ENCODE measurements at places on chromosomes 1 and 21.

GRCh38 chr1:7582460-7582972 lies 188.6 kb upstream of the VAMP3 start:
- DNase-seq: no peak

DNA sequence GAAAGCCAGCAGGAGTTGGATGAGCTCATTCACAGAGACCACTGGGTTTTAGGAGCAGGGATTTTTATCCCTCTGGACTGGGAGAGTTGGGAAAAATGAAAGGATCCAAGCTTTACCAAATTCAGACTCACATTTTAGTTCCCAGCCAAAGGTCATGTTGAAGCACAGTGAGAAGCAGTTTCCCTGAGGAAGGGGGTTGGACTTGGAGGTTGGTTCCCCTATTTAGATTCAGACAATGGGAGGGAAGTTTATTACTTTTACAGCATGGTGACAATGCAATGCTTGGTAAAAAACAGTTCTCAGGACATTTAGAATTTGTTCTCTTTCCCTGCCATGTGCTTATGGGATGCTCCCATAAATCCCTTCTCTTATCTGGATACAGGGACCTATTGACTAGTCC lies 57.3 kb upstream of the ZNF648 start:
- DNase-seq: no peak

- DNase-seq: no peak
Observed at GRCh38 chr1:43431676-43432075, 22.1 kb downstream of the HYI start.

GRCh38 chr21:31974454-31974985 lies 101.7 kb downstream of the HUNK start:
- DNase-seq: no peak

DNA sequence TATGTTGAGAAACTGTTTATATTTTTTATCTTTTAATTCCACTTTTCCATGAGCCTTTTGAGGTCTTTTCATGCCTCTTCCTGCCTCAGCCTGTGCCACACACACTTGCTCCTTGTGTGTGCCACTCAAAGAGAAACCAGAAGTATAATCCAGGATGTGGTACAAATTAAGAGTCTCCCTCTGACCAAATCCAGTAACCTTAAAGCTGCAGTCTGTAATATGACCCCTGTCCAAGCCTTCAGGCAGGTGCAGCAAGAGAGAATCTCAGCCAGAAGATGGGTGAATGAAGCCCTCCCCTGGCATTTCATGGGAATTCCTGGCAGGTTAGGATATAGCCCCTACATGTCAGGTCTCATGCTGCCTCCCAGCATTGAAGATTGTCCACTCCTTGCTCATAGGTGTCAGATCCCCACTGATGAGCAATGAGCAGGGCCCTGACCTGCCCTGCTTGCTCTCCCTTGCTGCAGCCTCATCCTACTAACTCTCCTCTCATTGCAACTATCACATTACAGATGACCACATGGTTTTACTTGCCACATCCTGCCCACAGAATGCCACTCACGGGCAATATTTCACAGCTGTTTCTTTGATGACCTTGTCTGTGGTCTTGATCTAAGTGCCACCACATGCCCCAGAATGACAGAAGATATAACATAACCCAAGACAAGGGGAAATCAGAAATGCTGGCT lies 169.3 kb downstream of the SEC16B start:
- no peak for DNase-seq

GRCh38 chr1:29620631-29621030 lies 384.3 kb downstream of the PTPRU start:
- no peak for DNase-seq

- DNase-seq: no peak
Observed at GRCh38 chr1:176177764-176178163, 29.3 kb downstream of the COP1 start.

DNA sequence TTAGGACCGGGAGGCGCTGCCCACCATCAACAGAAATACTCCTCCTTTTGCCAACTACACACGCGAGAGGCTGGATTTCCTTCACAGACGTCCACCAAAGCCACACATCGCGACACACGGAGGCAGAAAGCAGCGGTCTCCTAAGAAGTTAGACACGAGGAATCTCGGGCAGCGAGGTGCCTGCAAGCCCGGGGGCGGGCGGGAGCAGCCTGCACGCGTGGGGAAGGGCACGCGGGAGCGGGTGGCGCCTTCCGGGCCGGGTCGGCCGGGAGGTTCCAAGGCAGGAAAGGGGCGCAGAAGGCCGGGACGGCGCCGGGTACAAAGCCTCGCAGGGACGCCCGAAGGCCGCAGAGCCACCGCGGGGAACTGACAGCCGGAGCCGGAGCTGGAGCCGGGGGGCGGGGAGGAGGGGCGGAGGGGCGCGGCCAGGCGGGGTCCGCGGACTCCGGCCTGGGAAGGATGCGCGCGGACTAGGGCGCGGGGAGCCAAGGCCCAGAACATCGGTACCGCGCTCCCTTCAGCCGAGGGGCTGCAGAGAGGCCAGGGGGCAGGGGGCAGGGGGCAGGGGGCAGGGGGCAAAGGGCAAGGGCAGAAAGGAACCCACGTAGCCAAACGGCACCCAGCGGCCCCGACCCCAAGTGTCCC lies 722 bp downstream of the NPHP4 start:
- DNase-seq: no peak

DNA sequence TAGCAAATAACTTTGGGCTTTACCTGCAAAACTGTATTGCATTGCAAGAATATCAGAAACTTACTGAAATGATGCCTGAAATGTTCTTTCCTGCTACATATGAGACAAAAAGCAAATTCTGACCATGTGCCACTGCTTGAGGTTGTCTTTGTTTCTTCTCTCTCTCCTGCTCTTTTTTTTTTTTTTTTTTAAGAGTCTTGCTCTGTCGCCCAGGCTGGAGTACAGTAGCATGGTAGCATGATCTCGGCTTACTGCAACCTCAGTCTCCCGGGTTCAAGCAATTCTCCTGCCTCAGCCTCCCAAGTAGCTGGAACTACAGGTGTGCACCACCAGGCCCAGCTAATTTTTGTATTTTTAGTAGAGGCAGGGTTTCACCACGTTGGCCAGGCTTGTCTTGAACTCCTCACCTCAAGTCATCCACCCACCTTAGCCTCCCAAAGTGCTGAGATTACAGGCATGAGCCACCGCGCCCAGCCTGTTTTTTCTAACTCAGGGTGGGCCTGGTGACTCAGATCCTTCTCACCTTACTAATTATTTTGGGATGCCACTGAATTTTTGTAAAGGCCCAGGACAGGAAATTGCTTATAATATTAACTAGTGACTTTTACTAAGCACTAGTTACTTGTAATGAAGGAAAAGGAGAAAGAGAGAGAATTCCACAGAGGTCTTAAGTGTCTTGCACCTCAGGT lies 35.9 kb downstream of the DNASE2B start:
- DNase-seq: no peak

DNA sequence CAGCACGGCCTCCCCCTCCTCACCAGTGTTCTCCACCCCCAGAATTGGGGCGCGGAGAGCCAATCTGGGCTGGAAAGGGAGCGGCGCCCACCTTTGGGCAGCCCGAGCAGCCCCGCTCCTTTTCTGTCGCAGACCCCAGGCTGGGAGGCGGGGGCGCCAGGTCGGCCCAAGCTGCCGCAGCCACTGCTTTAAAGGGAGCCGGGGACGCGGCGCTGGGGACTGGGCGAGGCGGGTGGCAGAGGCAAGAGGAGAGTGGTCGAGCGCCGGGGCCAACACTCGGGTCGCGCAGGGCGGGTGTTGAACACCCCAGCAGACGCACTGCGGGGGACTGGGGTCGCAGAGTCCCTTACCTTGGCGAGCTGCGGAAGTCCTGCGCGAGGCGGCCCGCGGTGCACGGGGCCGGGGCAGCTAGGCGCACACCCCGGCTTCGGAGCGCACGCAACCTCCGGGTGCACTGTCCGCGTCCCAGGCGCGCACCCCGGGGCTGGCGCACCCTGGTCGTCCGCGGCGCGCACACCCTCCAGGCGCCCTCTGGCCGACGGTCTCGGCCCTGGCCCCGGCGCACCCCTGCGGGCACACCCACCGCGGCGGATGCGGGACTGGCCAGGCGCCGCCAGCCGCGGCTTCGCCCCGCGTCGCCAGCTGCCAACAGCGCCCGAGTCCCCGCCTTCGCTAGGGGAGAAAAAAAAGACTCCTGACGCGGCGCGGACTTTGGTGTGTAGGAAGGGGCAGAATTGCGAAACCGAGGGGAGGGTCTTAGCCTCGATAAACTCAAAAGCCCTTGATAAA lies at the start of gene KANK4:
TSS of gene KANK4 (minus strand) at position 679 of the 789 bp plus-strand sequence. CDS start 37,870 bp downstream, outside the sequence.
- no peak for DNase-seq

DNA sequence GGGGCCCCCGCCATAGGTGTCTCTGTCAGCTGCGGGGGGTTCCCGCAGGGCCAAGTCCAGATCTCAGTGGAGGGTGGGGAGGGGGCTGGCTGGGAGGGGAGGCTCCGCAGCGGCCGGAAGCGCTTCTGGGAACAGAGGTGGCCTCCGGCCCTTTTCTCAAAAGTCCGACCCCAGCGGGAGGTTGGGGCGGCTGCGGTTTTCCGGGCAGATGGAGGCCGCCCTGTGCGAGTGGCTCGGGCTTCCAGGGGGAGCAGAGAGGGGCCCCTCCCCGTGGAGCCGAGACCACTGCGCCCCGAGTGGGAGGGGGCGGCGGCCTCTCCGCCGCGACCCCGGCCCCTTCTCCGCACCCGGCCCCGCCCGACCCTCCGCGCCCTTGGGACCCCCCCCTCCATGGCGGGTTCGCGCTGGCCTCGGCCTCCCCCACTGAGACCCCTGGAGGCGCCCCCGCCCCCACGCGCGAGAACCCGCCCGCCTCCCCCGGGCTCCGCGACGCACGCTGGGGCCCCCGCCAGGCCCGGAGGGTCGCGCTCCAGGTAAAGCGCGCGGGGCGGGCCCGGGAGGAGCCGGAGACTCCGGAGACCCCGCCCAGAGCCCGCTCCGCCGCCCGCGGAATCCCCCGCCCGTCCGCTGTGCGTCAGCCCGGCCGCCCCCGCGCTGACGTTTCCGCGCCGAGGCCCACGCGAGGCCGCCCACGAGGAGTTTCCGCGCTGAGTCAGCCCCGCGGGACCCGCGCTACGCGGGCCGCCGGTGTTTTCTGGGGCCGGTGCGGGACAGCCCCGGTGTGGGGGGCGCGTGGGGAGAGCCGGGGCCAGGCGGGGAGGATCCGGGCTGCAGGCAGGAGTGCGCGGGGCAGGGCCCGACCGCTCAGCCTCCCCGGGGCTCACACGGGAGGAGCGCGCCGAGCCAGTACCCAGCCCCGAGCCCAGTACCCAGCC lies 5.2 kb downstream of the TNFRSF18 start:
- no peak for DNase-seq

- DNase-seq: no peak
Observed at GRCh38 chr1:227543283-227544066, 19.9 kb upstream of the ZNF678 start.

- peak; percentile 38 for DNase-seq
Observed at GRCh38 chr1:230104395-230105244, 37.6 kb downstream of the GALNT2 start.

- DNase-seq: no peak
Observed at GRCh38 chr21:42737951-42738590, 84.7 kb downstream of the PDE9A start.

- DNase-seq: no peak
Observed at GRCh38 chr1:28971980-28972771, 57.8 kb downstream of the EPB41 start.

DNA sequence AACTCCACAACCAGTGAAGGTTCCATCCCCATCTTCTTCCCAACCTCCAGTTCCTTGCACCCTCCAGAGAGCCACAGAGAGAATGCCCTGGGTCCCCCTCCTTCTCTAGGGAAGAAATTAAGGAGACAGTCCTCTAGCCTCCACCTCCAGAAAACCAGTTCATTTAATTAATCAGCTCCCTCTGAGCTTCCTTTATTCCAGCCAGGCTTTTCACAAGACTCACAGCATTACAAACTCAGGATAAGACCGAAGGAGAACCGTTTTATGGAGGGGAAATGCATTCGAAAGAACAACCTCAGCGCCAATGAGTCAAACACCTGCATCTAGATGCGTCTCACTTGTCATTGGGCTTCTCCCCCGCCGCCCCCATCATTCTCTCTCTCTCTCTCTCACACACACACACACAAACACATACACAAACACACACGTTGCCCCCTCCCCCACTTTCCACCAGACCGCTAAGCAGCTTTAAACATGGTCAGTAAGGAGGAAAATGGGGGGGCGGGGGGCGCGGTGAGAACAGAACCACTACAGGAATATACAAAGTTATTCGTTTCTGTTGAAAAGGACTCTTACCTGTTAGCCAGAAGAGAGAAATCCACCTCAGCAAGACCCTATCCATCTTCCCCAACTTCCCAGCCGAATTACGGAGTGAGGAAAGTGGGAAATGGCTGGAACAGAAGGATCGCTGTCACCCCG lies 544 bp downstream of the ILDR2 start:
- no peak for DNase-seq

All from NCI-H1048 (cell line).